Spinal cord (tissue), 10 donors: ENCODE measurements at places on chromosomes 7 and 10. TPM values are rescaled to one million over a fixed set of nuclear protein-coding genes. Genes with fewer than 3 reads are reported as not detected.

DNA sequence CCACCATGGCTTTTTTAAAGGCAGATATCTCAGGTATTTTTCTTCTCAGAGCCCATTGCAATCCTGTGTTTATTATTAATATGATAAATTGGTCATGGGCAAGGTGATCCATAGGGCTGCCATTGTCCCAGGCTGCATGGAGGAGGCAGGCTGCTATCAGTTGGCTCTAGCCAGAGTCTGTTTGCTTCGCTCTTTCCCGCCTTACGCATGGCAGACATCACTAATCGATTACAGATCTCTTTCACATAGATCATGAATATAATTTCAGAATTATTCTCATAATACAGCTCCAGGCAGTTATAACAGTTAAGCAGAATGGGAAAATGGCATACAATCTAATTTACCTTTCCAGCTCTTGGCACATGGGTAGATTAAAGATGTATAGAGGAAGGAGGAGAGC is 30.4 kb upstream of the HABP2 start:
- DNase-seq: no peak

DNA sequence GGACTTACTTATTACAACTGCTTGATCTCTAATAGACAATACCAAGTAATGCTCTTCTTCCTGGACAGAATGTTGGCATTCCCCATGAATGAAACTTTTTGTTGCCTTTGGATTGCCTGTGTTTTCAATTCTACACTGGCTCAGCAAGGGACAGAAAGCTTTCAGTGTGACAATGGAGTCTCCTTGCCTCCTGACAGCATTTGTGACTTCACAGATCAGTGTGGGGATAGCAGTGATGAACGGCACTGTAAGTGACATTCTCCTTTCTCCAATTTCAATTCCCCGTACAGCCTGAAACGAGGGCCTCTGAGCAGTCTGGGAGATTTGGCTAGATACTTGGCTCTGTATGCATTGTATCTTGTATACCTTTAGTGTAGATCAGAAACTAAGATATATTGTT is 290 bp downstream of the MALRD1 start:
- DNase-seq: no peak

DNA sequence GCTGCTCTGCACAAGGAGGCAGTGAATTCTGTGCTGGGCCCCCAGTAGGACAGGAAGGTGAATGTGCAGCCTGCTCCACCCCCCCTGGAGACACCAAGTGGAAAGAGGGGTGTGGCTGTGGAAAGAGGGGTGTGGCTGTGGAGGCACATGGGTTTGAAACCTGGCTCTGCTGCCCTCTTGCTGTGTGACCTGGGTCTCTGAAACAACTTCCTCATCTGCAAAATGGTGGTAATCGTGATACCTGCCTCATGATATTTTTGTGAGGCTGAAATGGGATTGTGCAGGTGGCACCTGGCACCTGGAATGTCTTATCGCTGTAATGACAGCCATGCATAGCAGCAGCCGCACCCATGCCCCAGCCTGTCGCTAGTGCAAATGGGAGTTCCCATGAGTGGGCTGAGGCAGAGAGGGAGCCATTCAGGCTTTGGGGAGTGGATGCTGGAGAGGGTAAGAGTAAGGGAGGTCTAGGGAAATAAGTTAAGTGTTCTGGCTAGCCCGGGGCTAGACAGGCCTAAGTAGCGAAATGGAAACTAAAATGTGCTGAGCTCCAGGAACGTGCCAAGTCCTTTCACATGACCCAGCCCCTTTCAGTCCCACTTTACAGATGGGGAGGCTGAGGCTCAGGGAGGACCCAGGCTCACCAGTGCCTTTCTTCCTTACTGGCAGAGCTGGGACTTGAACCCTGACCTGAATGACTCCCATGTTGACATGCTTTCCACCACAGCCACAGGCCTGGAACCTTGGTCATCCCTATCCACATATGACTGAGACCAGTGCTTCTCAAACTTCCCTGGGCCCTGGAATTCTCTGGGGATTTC is 35.0 kb downstream of the C10orf105 start:
- no peak for DNase-seq

DNA sequence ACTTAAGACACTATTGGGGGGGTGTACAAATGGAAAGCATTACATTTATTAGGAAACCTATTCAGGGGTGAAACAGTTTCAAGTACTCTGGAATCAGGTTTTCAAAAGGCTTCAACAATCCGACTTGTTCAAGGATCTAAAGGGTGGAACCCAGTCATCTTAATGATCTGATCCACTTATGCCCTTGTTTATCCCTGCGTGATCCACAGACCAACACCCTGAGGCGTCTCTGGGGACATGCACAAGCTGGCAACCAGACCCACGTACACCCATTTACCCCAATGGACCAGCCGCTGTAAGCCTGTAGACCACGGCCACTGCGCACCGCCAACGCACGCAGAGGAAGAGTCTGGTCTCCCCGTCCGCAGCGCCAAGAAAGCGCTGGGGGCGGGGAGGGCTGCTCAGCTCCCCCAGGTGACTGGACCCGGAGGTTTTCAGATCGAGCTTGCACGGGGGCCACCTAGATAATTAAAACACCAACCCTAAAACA is 13.4 kb downstream of the HNRNPF start:
- DNase-seq: no peak

- DNase-seq: no peak
Observed at GRCh38 chr10:71568896-71569492, 150.6 kb downstream of the C10orf105 start.

GRCh38 chr7:121126801-121127534 is 138.5 kb downstream of the CPED1 start:
- DNase-seq: no peak

GRCh38 chr7:608954-609353 is 89.3 kb upstream of the PDGFA start:
- no peak for DNase-seq

The TUBAL3 gene
- 0.18 TPM for polyA plus RNA-seq

The MBL2 gene
- not detected for polyA plus RNA-seq
